Activated T-cell treated with anti-CD3 and anti-CD28 coated beads, Interleukin-2, amount 50 U/mL, for 72 hours (primary cell): ENCODE measurements at places on chromosomes 4 and X. TPM values are rescaled to one million over a fixed set of nuclear protein-coding genes. Genes with fewer than 3 reads are reported as not detected.

The PRDM5 gene
- total RNA-seq, result 0.35 TPM

DNA sequence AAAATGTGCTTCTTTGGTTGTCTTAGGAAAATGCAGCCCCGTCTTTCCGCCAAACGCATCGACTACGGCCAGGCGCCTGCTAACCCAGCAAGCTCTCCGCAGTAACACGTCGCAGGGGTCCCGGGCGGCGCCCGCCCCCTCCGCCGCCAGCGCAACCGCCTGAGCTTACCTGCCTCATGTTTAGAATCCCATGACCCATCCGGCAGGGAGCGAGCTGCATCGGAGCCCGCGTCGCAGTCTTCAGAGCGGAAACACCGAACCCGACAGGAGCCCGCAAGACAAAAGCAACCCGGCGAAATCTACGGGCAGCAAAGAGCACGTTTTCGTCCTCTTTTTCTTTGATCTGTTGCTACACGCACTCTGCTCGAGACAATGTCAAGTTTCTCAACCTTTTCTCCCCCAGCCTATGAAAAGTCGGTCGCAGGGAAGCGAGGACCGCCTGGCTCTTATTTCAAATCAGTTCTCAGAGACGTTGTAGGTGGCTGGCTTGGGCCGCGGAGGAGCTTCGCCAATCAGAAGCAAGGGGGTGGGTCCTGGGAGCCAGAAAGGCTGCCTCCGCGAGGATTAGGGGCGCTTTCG lies at the start of gene MID1:
TSS of gene MID1 (minus strand) at position 465 of the 579 bp plus-strand sequence. CDS start 53,038 bp downstream, outside the sequence.
- peak; percentile 4 for DNase-seq

- no peak for DNase-seq
Measured at GRCh38 chr4:86586160-86586572, 7.9 kb upstream of the PTPN13 start.

GRCh38 chrX:47564438-47565085 lies 3.6 kb downstream of the ARAF start:
- DNase-seq, result no peak

DNA sequence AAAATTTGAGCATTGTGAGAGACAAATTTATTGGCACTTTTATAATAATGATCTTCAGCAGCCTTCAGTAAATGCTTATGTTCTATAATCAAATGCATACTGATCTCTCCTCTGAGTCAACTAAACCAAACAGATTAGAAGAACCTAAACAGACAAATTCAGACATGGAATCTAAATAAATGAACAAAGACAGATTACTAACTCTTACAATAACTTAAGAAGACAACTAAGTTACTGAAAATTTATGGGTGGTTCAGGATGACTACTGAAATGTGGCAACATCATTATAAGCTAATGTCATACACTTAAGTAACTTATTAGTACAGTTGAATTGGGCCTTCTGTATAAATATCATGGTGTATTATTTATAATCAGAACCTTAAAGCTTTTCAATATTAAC lies 127.3 kb downstream of the NEK1 start:
- DNase-seq, result no peak

- no peak for DNase-seq
Measured at GRCh38 chrX:110133735-110134370, 130.9 kb downstream of the TMEM164 start.

DNA sequence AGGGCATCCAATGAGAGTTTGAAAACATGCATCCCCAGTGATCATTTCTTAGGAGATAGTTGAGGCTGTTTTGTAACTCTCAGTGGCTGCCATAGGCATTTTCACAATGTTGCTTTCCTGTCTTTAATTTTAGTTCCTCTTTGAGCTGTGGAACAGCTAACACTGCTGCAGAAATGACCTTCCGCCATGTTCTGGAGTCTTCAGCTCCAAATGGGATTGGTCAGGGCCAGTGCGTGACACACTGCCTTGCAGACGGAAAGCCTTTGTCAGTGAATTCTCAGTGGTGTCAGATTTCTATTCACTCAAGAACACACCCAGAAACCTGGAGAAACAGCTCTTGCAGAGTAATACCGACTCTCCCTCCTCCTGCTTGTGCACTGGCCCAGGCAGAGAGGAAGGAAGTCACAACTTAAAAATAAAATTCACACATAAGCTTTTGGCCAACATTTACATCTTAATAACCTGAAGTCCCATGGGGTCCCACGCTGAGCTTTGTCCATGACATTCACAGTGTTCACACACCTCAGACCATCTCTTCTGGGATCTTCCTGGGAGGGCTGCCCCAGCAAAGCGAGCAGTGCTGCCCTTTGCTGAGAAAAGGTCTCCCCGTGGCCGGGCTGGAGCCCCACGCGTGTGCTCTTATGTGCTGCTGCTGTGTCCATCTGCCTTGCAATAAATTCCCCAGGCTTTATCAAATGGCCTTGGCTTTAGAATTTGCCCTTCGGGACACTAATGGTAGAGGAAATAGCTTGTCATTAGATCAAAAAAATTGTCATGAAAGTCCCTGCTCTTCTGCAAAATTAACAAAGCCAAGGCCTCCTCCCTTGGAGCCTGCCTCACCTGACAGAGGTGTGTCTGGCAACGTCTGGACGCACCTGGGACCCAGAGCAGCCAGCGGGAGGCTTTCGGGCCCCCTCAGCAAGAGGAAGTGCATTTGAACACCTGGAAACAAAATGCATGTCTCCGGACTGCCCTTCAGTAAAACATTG lies 126.8 kb downstream of the IRF2 start:
- DNase-seq, result no peak

The WAS gene
- 83.9 TPM for total RNA-seq

The SPIN4 gene
- 5.4 TPM for total RNA-seq

The TMEM150C gene
- total RNA-seq, result 0.07 TPM

GRCh38 chrX:47530049-47530448 lies 31.0 kb upstream of the ARAF start:
- no peak for DNase-seq
